Jurkat, Clone E6-1 (cell line): ENCODE measurements at places on chromosomes 2 and 18.

DNA sequence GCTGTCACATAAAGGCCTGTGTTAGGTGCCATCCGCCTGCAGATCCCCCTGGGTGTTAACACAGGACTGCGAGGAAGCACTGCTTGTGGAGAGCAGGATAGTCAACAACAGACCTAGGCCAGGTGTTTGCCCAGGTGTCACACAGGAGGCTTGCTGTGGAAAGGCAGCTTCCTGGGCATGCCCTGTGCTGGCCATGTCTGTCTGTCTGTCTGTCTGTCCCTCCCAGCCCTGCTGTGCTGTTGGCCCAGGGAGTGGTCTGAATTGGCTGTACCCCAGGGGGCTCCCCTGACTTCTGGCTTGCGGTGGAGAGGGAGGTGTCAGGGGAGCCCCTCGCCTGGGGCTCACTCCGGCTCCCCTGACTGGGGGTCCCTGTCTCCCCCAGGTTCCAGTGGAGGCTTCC, 53.2 kb downstream of the SH3BP4 start:
- no peak for DNase-seq

DNA sequence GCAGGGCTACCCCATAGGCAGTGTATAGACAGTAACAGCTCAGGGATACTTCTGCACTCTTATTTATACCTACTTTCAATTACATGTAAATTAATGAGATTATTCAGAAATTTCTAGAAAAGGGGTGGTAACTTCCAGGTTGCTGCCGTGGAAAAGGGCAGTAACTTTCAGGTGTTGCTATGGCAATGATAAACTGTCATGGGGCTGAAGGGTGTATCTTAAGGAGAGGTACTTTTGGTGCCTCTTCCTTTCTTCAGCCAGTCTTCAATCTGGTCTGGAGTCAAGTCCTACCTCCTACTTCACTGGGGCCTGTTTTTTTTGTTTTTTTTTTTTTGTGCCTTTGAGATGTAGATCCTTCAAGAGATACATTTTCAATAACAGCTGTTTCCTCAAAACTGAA, 35.2 kb upstream of the DNAJC10 start:
- DNase-seq = no peak

- no peak for DNase-seq
These were observed 88.9 kb downstream of the GAREM1 start for GRCh38 chr18:32381761-32382160.

DNA sequence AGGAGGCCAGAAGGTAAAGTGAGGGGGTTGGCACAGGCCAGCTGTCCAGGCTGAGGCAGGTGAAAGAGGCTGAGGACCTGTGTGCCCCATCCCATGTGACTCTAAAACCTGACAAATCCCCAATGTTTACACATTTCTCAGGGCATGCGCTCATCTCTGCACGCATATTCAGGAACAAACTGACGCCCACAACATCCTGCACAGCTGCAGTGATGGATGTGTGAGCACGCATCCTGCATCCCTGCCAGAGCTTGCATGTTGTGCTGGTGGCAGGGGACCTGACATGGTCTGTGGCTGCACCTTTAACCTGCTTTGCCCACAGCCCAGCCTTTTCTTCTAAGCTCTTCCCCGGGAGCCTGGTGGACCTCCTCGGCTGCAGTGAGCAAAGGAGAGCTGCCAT, 83.1 kb downstream of the FBXO15 start:
- peak; percentile 81 for DNase-seq

DNA sequence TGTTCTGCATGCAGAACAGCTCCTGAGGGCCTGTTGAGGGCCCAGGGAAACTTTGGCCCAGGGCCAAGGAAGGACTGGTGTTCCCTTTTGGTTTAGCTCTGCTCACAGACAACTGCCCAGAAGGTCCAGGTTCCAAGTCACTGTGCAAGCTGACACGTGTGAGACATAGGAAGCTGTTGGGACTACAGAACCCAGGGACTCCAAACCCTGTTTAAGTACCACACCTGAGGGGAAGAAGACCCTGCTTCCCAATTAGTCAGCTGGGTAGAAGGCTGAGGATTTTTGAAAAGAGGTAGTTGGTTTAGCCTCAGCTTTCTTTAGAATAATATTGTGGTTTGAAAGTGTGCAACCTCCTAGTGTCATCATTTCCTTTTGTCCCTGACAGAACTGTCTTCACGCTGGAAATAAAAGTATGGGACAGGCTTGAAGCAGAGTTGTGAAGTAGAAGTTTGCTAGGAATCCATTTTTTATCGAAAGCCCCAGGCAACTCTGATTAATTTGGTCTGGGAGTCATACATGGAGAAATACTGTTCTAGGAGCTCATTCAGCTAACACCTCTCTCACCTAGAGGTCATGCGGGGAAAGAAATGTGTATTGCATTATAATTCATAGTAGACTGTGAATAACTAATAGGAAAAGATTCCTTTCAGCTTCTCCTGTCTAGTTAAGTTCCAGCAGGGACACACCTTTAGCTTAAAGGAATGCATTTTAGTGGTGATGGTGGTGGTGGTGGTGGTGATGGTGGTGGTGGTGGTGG, 19.9 kb upstream of the IL1RL1 start:
- no peak for DNase-seq

DNA sequence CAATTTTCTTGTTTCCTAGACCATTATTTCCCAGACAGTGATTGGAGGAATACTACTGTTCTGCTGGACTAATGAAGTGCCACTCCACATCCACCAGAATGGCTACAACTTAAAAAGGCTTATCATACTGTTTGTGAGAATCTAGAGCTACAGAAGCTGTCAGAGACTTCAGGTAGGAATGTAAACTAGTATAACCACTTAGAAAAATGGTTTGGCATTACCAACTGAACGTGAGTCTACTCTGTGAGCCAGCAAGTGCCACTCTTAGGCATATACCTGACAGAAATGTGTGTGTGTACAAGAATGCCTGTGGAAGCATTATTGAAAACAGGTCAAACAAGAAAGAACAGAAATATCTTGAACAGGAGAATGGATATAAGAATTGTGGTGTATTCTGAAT, 4.2 kb upstream of the SCN3A start:
- DNase-seq = no peak

DNA sequence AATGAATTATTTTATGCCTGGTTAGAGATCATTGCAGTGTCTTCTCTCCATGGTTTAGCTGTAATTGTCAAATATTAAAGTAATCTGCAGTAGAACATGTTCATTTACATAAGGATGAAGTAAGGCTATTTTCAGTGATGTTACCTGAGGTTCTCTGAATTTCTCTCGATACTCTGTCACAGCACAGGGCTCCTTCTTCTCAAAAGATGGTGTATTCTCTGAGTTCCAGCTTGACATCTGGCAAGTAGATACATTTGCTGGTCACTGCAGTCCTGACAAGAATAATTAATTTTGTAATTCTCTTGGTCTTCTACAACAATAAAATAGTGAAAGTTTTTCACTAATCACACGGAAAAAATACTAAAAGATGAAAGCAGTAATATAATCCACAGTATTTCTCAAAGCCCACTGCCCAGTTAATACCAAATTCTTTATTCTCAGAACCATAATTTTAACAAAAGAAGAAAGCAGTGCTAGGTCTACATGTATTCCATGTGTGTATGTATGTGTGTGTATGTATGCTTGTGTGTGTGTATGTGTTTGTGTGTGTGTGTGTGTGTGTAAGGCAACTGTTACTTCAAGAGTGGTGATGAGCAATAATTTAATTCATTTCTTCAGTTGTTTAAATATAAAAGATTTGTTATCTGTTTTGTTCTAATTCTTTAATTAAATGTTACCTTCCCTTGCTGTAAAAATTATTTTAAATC, 1165.5 kb upstream of the SLC39A10 start:
- DNase-seq = no peak

DNA sequence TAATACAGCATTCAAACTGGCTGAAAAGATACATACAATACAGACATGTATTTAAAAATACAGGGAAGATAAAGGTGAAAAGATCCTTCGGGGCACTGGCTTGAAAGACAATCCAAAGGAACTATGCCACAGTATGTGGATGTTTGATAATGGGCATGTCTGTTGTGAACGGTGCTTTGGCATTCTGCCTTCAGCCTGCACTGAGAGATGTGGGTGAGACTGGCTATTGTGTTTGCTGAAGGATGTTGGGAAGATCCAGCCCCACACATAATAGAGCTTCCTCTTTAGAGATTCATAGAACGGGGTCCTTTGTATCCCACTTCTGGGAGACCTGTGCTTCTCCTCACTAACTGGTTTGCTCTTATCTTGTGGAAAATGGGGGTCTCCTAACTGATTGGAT, 65.1 kb upstream of the CXCR4 start:
- DNase-seq = no peak

- DNase-seq = no peak
These were observed 37.5 kb upstream of the SERPINB2 start for GRCh38 chr18:63850020-63850419.

GRCh38 chr2:37656512-37657423, 14.7 kb downstream of the CDC42EP3 start:
- no peak for DNase-seq

- DNase-seq = no peak
These were observed 56.9 kb downstream of the SRBD1 start for GRCh38 chr2:45554073-45554741.

DNA sequence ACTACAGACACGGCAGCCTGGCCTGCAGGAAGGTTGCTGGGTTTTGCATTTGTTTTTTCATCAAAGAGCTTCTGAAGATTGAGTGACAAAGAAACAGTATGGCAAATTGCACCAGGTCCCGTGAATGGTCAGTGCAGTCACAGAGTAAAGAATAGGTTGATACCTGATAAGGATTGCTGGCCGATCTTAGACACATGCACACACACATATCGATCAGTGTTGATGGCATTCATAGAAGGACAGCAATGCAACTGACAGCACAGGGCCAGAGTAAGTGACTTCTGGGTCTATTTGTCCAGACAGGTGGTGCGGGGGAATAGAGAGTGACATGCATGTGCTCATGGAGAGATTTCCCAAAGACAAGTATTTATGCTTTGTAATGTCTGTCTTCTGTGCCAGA, 42.8 kb downstream of the NRP2 start:
- no peak for DNase-seq

- no peak for DNase-seq
These were observed 95.5 kb downstream of the THNSL2 start for GRCh38 chr2:88265352-88266303.

DNA sequence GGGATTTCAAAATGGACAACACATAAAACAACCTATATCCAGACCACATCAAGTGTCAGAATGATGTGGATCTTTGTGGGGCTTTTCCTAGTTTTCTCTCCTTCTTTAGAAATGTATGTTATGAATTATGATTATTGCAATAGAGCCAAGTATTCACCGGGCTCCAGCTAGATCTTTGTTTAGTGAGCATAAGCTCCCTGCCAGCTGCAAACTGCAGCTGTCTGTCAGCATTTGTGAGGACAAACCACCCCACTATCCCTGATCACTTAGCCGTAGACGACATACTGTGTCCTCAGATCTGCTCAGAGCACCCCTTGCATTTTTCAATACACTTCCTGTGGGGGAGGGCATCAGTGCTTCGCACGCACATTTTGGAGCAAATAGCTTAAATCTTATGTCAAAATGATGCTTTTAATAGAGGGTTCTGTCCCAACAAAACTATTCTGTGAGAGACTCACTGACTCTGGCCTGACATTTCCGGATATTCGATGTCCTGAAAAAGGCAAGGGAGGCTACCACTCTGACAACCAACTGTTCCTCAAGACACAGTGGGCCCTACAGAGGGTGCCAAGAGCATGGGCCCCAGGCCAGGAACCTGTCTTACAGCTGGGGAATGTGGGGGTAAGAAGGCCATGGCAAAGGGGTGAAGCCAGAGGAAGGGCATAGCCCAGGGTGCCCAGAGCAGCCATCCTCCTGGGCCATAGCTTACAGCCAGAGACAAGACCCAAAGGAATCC, 346.0 kb downstream of the ARHGAP15 start:
- DNase-seq = no peak

- DNase-seq = no peak
These were observed 2.3 kb downstream of the KRCC1 start for GRCh38 chr2:88053296-88053695.

GRCh38 chr2:6937157-6937556, 19.9 kb downstream of the RNF144A start:
- no peak for DNase-seq

DNA sequence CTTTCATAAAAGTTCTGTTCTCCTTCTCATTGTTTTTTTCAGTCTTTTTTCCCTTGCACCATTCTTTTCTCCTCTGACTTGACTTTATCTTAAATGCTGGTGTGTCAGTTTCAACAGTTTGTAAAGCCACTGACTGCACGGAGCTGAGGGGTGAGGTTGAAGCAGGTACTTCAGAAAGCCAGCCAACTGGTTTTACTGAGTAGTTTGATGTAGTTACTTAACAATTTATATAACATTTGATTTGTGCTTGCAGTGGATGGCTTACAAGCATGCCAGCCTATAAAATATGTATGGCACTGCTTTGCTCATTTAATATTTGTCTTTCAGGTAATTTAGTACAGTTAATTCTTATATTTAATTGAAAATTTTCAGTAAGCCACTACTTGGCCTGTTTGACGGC, 55.4 kb downstream of the FAM171B start:
- no peak for DNase-seq
